Activated CD8-positive, alpha-beta memory T cell treated with anti-CD3 and anti-CD28 coated beads for 4 hours (primary cell): ENCODE measurements at places on chromosomes 3 and 15.
A peak's percentile ranks its signal among the peaks of the same experiment; 100 is the strongest.

DNA sequence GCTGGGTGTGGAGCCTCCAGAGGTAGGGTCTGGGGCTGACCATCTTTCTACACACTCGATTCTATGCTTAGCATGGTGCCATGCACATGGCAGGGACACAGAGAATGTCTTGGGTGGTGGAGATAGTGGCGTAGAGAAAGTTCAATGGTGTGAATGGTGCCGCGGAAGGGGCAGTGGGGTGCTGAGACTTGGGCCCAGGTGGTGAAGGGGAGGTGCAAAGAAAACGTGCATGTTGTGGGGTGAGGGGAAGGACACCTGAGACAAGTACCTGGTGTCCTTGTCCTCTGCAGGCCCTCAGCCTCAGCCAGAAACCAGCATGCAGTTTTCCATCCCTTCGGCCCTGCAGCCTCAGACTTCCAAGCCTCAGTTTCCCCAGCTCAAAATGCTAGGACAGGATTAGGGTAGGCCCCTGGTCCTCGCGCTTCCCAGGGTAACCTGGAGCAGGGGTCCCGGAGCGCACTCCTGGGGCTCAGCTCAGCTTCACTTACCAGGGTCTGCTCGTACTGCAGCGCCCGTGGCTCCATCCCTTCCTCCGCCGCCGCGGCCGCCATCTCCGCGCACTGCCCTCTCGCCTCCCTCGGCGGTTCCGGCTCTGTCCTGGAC, 375 bp downstream of the CLCN2 start:
- no peak for DNase-seq

GRCh38 chr15:63599401-63600000, 2.3 kb downstream of the FBXL22 start:
- no peak for DNase-seq

DNA sequence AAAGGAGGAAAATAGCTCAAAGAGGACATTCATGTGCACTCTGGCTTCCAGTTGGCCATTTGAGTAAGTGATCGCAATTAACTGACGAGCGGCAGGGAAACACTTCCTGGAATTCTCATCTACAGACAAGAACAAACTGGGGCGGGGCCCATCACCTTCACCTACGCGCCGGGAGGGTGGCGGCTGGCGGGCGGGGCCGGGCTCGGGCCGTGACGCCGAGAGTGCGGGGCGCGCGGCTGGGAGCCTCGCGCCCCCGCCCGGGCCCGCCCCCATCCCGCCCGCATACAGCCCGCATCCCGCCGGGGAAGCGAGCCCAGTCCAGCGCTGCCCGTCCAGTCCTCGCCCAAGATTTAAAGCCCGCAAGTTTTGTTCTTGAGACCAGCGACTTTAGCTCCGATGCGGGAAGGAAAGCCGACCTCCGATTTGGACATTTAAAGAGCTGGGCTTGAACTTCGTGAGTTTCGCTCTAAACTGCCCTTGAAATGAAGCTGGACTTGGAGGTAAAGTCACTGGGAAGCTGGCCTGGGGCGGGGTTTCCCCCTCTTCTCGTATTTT, at the start of gene B3GNT5:
Gene B3GNT5 (plus strand): TSS at position 281 of the 555 bp plus-strand sequence. CDS start 16,546 bp downstream, outside the sequence.
- no peak for DNase-seq

DNA sequence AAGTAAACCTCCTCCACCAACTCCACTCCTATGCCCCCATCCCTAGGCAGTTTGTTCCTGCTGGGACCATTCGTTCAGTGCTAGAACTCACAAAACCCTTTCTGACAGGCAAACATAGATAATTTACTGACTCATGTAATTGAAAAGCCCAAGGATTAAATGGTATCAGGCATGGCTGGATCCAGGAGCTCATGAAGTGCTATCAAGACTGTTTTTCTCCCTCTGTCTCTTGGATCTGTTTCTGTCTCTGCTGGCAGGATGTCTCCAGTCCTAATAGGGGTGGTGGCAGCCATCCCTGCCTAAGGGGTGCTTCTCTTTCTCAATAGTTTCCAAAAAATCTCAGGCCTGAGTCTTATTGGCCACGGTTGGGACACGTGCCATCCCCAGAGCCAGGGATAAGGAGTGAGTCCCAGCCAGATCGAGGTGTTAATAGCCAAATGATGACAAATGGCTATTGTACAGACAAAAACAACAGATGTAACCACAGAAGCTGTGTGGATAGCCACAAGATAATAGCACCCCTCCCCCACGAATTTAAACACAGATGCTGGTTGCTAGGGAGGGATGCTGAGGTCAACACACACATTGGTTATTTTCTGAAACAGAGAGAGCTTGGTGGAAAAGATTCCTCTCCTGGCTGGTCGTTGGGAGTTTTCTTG, 168.6 kb downstream of the SHQ1 start:
- DNase-seq: no peak

- no peak for DNase-seq
These were observed 101.0 kb downstream of the CBLB start for GRCh38 chr3:105767776-105768175.

DNA sequence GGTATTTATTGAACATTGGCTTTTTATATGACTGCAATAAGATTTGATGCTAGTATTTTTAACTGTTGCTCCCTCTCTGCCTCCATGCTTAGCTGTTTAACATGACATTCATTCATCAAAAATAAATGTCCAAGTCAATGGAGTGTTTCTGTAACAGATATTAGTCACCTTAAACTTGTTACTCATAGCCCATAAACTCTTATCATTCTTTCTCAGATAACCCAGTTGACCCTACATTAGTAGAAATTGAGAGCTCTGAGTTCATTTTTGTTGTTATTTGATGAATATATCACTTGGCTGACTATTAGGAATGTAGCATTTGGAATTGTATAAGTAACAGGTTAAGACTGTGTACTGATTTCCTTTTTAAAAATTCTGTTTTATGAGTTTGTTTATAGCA, 201.1 kb downstream of the UBE2E2 start:
- DNase-seq: no peak

DNA sequence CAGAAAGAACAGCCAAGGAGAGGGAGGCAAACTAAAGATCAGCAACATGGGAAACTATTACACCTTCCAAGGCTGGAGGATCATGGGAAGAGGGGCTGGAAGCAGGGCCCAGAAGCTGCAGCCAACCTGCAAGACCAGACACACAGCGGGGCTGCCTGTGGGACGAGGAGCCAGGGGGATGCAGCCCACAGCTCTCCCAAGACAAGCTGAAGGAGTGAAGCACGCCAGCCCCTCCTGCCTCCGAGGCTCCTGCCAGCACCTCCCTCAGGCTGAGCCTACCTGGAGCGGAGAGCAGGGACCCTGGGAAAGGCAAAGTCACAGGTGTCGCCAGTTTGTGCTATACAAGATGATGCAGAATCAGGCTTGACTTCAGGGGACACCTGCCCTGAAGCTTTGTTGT, 133.3 kb downstream of the OSBPL10 start:
- DNase-seq: no peak

GRCh38 chr15:52405856-52406255, 110.3 kb upstream of the MYO5C start:
- DNase-seq: no peak

GRCh38 chr3:185046164-185046515, 106.7 kb downstream of the C3orf70 start:
- no peak for DNase-seq

- no peak for DNase-seq
These were observed 264.6 kb downstream of the ZIC4 start for GRCh38 chr3:147141516-147142288.

- DNase-seq: no peak
These were observed 6.0 kb upstream of the LIPH start for GRCh38 chr3:185558395-185558794.

GRCh38 chr15:39468828-39469227, 112.1 kb upstream of the THBS1 start:
- DNase-seq: no peak

- DNase-seq: no peak
These were observed 428.8 kb upstream of the C2CD4B start for GRCh38 chr15:62593681-62594399.

DNA sequence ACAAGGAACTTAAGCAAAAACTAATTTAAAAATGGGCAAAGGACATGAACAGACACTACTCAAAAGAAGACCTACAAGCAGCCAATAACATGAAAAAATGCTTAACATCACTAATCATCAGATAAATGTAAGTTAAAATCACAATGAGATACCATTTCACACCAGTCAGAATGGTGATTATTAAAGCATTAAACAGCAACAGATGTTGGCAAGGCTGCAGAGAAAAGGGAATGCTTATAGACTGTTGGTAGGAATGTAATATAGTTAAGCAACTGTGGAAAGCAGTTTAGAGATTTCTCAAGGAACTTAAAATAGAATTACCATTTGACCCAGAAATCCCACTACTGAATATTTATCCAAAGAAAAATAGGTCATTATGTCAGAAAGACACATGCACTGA, 482.2 kb downstream of the SQOR start:
- DNase-seq: no peak

- no peak for DNase-seq
These were observed 48.5 kb upstream of the SLC12A8 start for GRCh38 chr3:125261031-125261430.

DNA sequence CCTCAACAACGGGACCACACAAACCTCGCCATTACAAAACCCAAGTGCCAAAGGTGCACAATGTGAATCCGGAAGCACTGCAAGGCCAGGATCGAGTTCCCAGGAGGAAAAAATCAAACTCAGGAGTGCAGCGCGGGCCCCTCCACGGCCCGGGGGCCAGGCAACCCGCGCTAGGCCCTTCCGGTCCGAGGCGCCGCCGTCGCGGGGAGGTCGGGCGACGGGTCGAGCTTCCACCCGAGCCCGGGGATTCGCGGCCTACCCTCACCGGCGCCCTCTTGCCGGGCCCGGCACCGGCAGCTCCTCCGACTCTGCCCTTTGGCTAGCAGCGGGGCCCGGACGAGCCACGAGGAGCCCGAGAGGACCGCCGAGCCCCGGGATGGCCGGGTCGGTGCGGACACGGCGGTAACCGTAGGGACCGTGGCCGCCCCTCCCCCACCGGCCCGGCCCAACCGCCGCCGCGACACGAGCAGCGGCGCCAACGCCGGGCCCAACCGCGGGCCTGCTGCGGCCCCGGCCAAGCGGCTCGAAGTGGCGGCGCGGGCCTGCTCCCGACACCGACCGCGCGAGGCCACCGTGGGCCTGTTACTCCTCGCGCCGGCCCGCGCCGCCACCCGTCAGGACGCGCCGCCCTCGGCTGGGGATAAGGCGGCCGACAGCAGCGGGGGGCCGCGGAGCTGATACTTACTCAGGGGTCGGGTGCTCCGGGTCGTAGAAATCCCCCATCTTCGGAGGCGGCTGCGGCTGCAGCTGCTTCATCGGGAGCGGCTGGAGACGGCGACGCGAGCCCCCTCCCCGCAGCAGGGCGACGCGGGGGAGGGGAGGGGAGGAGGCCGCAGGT, 525 bp downstream of the SETD2 start:
- DNase-seq: peak; percentile 23

GRCh38 chr15:50880651-50881114, 27.8 kb upstream of the AP4E1 start:
- no peak for DNase-seq

DNA sequence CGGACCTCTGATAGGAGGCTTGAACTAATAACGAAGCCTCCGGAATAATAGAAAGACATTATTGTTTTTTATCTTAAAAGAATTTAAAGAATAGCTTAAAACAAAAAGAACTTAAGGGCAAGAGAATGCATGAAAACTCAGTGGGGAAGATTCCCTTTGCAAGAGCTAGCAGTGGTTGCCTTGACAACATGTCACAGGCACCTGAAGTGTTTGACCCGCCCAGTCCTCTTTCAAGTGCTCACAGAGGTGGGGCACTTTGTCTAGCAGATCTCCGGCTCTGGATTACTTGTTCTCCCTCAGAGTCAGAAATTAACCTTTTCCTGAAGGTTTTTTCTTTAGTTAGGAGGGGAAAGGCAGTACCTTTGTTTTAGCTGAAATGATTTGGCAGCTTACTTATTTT, 37.8 kb downstream of the LARS2 start:
- no peak for DNase-seq

DNA sequence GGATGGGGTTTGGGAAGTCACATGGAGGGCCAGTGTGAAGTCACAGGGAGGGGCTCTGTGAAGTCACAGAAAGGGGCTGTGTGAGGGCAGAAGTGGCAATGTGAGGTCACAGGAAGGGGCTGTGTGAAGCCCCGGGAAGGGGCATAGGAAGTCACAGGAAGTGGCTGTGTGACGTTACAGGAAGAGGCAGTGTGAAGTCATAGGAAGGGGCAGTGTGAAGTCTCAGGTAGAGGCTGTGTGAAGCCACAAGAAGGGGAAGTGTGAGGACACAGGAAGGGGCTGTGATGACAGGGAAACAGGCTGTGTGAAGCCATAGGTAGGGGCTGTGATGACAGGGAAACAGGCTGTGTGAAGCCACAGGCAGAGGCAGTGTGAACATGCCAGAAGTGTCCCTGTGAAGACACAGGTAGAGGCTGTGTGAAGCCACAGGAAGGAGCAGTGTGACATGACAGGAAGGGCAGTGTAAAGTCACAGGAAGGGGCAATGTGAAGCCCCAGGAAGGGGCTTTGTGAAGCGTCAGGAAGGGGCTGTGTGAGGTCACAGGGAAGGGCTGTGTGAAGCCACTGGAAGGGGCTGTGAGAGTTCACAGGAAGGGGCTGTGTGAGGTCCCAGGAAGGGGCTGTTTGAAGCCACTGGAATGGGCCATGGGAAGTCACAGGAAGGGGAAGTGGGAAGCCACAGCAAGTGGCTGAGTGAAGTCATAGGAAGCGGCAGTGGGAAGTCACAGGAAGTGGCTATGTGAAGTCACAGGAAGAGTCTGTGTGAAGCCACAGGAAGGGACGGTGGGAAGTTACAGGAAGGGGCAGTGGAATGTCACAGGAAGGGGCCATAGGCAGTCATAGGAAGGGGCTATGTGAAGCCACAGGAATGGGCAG, 37.1 kb downstream of the GASK1A start:
- DNase-seq: no peak

- no peak for DNase-seq
These were observed 494.1 kb upstream of the DPPA4 start for GRCh38 chr3:109831403-109831802.

GRCh38 chr15:58535894-58536293, 104.1 kb downstream of the LIPC start:
- no peak for DNase-seq

DNA sequence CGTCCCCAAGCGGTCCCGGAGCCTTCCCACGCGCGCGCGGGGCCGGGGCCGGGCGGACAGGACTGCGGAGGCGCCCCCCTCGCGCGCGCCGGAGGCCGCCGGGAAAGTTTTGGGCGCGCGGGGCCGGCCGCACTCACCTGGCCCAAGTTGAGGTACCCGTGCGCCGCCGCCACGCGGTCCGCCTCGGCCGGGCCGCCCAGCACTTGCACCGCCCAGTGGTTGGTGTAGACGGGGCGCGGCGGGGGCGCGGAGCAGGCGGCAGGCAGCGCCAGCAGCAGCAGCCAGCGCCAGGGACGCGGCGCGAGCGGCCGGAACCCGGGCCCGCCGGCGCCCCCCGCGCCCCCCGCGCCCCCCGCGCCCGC, 289 bp downstream of the PCSK6 start:
- DNase-seq: no peak

DNA sequence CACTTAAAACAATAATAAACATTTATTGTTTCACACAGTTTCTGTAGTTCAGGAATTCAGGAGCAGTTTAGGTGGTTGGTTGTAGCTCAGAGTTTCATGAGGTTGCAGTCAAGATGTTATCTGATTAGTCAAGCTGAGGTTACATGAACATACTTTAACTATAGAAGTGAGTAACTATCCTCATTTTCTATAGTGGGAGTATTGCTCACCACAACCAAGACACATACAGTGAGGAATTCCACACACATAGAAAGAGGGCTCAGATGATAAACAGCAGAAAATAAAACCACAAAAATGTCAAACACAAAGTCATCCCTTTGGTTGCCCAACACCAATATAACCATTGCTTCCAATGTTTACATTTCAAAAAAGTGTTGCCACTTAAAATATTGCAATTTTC, 13.6 kb downstream of the SCN11A start:
- DNase-seq: no peak
